ENCODE measurements at places on chromosomes 7 and 10.

GRCh38 chr7:120165227-120165626, 107.7 kb upstream of the KCND2 start:
- DNase-seq: no peak

GRCh38 chr10:87508837-87509236, 4.1 kb downstream of the MINPP1 start:
- DNase-seq: no peak

DNA sequence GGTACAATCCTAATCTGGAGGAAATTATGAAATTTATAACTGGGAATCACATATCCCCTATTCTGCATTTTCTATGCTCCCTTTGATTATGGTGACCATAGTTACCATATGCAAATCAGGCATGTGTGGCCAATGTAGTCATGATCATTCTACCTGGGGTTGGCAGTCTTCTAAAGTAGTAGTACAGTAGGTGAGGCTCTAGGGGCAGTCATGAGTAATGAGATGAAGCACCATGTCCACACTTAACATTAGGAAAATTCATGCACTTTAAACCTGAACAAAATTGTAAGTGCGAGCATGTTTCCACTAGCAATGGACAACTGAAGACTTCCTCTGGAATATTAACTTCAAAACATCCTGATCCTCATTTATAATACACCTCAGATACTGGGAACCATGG, 545.9 kb downstream of the SUGCT start:
- DNase-seq: no peak

DNA sequence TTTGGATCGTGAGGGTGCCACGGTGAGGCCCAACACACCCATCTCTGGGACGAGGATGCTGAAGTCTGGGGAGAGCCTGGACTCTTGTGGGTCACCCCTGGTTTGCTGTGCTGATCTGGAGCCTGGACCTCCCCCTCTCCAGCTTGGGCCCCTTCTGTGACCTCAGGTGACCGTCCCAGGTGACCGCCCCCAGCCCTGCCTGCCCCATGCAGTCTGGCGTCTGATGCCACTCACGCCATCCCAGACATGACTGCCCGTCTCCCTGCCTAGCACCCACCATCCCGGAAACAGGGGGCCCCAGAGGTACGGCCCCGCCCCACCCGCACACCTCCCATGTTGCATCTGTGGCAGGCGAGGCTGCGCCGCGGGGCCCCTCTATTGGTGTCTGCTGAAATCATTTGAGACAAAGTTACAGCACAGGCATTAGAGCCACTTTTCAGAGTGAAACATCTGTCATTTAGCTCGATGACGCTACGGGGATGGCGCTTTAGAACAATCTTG, 21.1 kb downstream of the UNCX start:
- DNase-seq: no peak

- peak; percentile 14 for DNase-seq
Measured at GRCh38 chr10:86086418-86086817, 280.2 kb downstream of the GRID1 start.

DNA sequence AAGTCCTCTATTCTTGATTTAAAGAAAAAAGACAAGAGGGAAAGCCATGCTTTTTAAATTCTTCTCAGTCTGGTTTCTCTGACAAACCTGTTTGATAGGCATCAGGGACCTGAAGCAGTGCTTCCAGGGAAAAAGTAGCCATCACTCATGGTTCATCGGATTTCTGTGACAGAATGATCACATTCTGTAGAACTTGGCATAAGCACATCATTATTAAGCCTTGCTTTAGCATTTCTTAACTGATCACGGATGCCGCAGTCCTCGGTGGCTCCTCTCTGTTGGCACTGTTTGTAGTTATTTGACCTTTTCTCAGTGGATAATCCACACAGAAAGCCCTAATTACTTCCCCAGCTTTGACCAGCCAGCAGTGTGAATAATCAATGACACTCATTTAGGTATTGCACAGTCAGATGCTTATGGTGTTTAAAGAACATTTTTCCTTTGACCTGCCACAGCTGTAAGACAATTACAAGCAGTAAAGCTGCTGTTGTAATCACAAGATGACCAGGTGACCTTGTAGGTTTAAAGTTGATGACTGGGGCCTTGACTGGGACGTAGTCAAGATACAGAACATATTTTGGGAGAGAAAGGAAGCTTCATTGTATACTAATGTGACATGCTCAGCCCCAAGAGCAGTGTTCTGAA, 64.4 kb upstream of the SKAP2 start:
- DNase-seq: no peak

GRCh38 chr10:110044681-110045080, 36.9 kb downstream of the ADD3 start:
- no peak for DNase-seq

- DNase-seq: no peak
Measured at GRCh38 chr10:104253106-104253505, 1.6 kb upstream of the GSTO1 start.

- no peak for DNase-seq
Measured at GRCh38 chr10:646118-646524, 43.3 kb downstream of the DIP2C start.

DNA sequence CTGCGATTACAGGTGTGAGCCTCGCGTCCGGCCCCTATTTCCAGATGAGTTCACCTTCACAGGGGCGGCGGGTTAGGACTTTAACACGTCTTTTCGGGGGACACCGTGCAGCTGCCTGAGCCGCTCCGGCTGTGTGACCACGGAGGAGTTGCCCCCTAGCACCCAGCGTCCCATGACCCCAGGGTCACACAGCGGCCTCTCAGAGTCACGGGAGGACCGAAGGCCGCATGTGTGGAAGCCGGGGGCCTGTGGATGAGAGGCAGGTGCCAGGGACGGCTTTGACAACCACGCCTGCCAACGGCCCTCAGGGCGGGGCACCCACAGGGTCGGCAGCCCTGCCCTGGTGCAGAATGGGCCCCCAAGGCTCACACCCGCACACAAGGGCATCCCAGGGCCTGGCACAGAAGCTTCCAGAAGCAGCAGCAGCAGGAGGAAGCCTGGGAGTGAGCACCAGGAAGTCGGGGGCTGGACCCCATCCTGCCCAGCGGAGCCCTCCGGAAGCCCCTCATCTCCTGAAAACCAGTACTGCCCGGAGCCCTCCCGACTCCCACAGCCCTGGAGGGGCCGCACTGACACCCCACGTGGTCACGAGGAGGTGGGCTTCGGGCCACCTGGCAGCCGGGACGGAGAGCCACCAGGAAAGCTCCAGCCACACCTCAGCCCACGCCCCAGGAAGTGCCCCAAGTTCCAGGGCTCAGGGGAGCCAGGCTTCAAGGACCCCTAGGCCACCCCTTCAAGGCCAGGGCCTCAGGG, 32.7 kb downstream of the ADAP1 start:
- DNase-seq: peak; percentile 71

GRCh38 chr7:20795361-20795760, 8.7 kb upstream of the SP8 start:
- no peak for DNase-seq

- peak; percentile 72 for DNase-seq
Measured at GRCh38 chr10:87761892-87762291, 56.1 kb downstream of the ATAD1 start.

GRCh38 chr10:63666836-63667383, 145.7 kb downstream of the REEP3 start:
- DNase-seq: no peak

- no peak for DNase-seq
Measured at GRCh38 chr7:79281426-79281825, 172.0 kb downstream of the MAGI2 start.

- DNase-seq: no peak
Measured at GRCh38 chr7:11615174-11615573, 216.8 kb downstream of the THSD7A start.

DNA sequence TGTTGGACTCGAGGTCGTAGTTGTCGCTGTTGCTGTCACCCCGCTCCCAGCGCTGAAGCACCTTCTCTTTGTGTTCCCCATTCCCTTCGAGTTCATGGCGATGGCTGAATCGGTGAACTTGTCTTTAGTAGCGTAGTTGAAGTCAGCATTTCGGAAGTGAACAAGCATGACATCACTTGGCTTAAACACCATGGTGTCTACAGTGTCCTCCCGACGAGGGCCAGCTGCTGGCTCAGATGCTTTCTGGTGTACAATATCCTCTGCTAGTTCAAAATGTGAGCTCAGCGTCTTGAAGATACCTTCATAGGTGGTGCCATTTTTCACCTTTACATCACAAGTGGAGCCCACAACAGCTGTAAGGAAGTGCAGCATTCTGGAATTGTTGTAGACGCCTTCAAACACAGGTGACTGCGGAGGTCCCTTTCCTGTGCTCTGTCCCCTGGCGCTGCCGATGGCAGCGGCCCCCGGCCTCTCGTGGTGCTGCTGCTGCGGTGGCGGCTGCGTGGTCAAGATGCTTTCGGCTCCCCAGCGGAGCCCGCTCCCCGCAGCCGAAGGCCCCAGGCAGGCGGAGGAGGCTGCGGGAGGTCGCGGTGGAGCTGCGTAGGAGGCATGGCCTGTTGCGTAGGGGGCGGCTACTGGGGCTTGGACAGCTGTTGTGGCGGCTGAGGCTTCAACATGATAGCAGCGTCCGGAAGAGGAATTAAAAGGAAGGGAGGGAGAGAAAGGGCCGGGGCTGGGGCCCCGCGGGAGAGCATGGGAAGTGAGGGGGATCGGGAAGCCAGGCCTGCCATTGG, 59.3 kb downstream of the ANKMY2 start:
- no peak for DNase-seq

GRCh38 chr7:12635830-12636229, 51.6 kb upstream of the ARL4A start:
- no peak for DNase-seq

DNA sequence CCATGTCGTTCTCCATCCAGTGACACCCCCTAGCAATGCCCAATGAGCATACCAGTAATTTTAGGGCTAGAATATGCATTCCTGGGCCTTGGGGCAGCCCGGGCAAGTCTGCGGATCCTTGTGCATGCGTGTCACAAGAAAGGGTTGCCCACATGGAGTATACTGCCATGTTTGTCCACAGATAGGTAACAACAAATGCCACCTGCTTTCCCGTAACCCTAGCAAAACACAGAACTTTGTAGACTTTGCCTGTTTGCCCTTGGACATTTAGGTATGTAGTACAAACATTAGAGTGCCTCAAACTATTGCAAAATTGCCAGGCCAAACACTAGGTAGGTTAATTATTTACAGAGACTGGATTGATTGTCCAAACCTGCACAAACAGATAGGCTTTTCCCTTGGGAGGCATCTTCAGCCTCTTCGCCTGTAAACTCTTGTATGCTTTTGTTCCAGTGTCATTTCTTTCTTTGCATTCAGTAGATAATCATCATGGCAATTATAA, 117.0 kb downstream of the ADCY1 start:
- no peak for DNase-seq

GRCh38 chr7:3103614-3104398, 60.1 kb upstream of the CARD11 start:
- DNase-seq: no peak

DNA sequence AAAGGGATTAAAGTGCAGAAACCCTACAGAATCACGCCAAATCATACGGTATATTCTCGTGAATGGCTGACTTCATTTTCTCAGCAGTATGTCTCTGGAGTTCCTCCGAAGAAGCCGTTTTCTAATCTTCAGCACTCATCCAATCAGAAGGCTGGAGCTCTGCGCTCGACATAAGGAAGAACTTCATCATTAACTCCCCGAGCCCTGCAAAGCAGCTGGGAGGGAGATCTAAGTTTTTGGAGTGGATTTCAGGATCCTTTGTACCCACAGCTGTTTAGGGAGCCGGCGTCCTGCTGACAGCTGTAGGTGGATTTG, 40.7 kb upstream of the SDK1 start:
- no peak for DNase-seq

DNA sequence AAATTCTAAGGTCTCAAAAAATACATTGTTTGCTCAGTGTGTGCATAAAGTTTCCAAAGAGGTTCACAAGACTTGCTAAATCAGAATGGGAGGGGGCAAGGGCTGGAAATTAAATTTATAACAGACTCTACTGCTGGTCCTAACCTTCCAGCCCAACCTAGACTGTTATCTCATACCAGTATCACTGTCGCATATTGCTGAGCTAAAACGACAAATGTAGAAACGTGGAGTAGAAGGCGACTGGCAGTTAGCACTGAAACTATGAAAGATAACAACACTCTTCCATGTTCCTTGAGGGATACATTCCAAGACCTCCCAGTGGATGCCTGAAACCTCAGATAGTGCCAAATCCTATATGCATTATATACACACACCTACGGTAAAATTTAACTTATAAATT, 514.3 kb downstream of the KCNMA1 start:
- DNase-seq: no peak

DNA sequence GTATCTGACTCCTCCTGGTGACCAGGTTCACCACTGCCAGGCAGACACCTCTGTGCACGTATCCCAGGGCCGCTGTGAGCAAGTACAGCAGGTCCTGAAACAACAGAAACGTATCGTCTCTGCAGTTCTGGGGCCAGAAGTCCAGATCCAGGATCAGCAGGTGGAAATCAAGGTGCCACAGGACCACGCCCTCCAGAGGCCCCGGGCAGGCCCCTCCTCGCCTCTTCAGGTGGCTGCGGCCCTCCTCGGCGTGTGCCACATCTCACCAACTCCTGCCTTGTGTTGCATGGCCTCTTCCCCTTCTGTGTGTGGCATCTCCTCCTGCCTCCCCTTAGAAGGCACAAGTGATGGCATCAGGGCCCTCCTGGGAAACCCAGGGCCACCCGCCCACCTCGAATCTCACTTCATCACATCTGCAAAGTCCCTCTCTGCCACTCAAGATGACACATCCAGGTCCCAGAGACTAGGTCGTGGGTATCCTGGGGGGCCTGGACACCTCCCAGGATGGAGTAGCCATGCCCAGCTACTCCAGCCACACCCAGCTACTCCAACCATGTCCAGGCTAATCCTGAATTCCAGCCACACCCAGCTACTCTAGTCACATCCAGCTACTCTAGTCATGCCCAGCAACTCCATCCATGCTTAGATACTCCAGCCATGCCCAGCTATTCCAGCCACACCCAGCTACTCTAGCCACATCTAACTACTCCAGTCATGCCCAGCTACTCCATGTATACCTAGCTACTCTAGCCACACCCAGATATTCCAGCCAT, 52.6 kb upstream of the DNAAF5 start:
- DNase-seq: no peak

Data from activated effector memory CD4-positive, alpha-beta T cell treated with anti-CD3 and anti-CD28 coated beads, Interleukin-2, amount 50 U/mL, for 16 hours (primary cell).